ENCODE measurements at places on chromosomes 16 and 17. TPM values are rescaled to one million over a fixed set of nuclear protein-coding genes. Genes with fewer than 3 reads are reported as not detected.
A peak's percentile ranks its signal among the peaks of the same experiment; 100 is the strongest.

DNA sequence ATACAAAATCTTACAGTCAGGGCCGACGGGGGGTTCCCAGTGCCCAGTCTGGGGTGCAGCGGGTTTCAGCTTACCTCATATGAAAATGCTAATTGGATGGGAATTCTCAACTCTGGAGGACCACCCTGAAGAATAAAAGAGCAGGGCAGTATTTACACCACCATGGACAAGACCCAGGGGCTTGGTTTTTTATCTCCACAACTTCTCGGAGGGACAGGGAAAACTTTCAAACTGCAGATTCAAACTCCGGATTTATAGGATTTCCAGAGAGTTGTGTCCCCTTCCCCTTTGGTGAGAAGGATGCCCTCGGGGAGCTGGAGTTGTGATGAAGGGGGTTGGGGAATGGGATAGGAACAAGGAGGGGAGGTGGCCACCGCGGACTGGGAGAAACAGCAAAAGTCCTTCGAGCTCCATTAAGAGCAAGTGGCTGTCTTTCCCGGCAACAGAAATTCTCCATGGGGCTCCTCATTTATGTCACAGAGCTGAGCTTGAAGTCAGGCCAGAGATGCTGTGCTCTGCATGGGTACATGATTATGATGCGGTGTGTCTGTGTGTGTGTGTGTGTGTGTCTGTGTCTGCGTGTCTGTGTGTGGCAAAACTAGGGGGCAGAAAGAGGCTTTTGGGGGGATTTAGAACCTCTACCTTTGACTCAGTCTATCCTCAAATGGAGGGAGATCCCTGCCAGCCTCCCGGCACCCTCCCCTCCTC lies 15.7 kb downstream of the FOXL1 start:
- no peak for DNase-seq

GRCh38 chr17:8868529-8868951 lies 1.1 kb upstream of the PIK3R6 start:
- peak; percentile 49 for DNase-seq

- peak; percentile 22 for DNase-seq
Observed at GRCh38 chr17:45146890-45147580, 1.2 kb upstream of the HEXIM1 start.

DNA sequence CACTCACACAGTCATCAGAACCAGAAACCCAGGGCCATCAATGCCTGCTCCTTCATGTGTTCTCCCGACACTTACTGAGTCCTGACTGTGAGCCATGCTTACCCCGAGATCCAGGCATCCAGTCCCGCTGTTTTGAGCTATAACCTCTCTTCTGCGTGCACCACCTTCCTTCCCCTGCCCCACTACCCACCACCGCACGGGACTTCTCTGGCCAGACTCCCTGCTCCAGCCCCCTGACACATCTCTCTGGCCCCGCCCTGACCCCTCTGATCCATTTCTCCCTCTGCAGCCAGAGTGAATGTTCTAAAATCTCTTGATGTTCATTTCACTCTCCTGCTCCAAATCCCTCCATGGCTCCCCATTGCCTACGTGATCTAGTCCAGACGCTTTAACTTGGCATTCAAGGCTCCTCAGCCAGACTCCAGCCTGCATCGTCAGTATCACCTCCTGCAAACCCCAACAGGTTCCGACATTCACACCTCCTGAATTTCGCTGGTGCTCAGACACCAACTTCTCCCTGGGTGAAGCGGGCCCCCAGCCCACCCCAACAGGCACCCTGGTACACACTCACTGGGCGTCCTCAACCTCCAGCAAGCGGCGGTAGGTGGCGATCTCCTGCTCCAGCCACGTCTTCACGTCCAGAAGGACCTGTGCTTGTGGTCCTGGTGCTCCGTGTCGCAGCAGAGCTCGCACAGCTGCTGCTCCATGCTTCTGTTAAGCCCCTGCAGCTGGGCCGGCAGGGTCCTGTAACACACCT lies 3.1 kb upstream of the KRT17 start:
- no peak for DNase-seq

The SECTM1 gene
- total RNA-seq: 12.7 TPM

The PDILT gene
- not detected for total RNA-seq

DNA sequence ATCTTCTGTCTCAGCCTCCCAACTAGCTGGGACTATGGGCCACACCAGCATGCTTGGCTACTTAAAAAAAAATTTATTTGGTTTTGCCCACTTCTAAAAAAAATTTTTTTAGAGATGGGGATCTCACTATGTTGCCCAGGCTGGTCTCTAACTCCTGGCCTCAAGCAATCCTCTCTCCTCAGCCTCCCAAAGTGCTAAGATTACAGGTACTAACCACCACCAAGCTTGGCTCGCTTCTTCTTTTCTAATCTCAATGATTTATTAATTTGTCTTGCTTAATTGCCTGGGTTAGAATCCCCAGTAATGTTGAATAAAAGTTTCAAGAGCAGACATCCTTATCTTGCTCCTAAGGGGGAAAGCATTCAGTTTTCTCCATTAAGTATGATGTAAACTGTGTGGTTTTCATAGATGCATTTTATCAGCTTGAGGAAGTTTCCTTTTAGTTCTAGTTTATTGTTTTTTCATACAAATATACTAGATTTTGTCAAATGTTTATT lies 65.8 kb upstream of the NACA2 start:
- no peak for DNase-seq
